Cardiac septum (tissue), 1 donor: ENCODE measurements at places on chromosomes 2 and 18.

DNA sequence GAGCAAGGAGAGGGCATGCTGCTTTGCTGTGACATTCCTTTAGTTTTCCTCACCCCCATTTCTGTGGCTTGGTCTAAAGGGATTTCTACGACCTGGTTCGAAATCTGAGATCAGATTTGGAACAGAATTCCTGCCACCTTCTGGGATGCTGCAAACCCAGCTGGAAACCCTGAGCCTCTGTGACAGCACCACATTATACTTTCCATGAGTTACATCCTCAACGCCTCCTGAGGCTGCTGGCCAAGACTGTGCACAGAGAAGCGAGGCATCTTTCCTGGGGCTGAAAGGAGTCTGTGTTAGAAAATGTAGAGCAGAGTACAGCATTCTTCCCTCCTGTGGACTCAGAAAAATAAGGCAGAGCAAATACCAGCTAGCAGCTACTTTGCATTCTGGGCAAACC, 138.1 kb upstream of the CHAC2 start:
- no peak for DNase-seq

DNA sequence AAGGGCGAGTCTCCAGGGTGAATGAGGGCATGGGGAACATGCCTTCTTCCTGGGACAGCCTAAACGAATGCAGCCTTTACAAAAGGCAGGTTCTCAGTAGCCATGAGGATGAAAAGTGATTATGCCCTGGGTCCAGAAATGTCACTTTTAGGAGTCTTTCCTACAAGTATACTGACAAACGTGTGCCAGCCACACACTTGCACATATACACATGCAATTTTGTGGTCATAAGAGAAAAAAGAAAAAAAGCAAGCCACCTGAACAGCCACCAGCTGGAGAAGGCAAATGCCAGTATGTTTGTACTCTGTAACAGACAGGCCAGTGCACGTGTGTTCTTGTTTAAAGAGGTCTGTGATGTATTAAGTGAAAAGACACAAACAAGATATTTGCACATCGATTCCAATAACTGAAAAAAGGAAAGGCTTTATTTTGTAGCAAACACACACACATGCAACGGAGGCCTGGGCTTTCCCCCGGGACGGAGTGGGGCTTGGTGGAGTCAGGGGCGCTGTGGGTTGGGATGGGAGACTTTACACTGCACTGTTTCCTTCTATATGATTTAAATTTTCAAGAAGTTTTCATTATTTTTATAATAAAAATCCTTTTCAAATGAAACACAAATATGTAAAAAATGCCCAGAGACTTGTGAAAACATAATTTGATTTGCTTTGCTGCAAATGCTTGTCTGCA, 108.4 kb downstream of the FAM210A start:
- DNase-seq: no peak

GRCh38 chr2:241063587-241063986, 38.5 kb downstream of the MTERF4 start:
- DNase-seq: no peak

- no peak for DNase-seq
Observed at GRCh38 chr2:122096761-122097160, 341.3 kb downstream of the TSN start.

DNA sequence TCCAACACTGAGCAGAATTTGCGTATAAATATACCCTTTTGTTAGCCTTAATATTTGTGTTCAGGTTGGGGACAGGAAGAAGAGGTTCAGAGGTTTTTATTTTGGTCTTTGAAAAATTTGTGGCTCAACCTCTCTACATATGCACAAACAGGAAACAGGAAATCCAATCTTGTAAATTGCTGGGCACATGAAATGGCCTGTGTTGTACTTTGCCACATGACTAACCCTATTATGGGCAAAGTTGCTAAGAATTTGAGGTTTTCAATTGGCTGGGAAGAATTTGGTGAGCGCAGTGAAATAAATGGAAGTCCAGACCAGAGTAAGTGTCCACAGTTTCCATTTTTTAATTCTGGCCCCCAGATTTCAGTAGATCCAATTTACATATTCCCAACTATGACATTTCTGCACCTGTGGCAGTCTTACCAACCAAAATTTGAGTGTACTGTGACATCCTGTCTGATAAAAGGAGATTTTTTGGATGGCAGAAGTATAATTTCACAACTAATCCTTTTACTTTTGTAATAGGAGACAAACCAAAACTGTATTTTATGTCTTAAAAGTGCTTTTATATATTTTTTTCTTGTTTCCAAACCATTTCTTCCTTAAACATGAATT, 63.6 kb downstream of the COX7A2L start:
- DNase-seq: no peak

DNA sequence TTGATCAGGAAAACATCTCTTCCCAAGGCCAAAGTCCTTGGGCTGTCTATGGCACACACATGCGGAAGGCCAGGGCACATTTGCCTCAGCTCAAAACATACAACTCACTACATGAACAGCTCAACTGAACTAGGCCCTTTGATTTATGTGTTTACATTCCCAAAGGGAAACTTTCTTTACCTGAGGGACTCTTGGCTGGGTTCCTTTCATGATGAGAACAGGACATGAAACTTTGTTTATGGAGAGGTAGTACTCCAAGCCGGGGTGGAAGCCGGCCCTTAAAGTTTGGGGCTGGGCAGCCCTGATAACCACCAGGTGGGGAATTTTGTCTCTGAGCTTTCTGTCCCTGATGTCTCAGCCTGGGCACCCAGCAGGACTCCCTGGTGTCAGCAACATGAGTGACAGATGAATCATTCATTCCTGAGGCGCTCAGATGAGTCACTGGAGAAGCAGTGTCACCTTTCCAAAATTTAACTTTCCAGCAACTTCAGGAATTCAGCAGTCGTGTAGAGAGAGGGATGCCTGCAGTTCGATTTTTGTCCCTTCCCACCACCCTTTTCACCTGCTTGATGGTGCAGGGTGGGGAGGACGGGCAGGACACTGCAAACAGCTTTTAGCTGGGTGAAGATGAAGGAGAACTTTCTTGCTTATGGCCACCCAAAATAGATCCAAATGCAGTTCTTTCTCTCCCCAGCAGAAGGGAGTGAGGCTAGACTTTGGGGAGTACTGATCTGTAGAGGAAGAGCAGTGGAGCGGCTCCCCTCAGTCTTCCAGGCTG, 331.6 kb downstream of the DYSF start:
- DNase-seq: no peak

DNA sequence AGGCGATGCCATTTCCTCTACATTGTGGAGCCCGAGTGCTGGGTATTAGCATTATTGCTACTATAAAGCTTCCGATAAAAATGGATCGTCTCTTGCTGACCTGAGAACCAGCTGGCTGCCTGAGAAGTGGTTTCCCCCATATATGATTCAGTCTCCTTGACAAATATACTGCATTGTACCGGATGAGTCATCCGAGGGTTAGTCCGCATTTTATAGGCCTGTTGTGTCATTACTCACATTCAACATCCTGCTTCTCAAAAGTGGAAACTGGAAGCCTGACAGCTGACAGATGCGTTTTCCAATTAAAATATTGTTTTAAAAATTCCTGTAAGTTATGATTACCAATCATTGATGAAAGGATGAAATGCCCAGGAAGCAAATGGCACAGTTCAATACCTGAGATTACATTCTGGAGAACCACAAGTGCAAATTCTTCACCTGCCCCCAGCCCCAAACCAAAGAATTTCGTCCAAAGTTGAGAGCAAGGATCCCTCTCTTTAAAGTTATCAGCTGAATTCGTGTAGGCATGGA, 65.7 kb downstream of the SPRED2 start:
- no peak for DNase-seq

DNA sequence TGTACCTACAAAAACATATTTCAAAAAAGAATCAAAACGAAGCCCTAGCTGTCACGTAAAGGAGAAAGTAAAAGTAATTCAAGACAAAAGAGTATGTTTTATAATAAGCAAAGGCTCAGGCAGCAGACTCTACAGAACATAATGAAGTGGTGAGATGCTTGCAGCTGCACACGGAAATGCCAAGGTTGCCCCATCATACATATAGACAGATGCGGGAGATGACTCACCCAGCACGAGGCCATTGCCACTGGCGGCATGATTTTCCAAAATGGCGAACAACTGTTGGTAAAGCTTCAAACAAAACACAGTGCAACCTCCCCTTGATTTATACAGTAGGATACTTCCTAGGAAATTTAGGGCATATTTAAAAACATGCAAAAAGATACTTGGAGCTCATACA, 26.0 kb upstream of the C1QL2 start:
- no peak for DNase-seq

DNA sequence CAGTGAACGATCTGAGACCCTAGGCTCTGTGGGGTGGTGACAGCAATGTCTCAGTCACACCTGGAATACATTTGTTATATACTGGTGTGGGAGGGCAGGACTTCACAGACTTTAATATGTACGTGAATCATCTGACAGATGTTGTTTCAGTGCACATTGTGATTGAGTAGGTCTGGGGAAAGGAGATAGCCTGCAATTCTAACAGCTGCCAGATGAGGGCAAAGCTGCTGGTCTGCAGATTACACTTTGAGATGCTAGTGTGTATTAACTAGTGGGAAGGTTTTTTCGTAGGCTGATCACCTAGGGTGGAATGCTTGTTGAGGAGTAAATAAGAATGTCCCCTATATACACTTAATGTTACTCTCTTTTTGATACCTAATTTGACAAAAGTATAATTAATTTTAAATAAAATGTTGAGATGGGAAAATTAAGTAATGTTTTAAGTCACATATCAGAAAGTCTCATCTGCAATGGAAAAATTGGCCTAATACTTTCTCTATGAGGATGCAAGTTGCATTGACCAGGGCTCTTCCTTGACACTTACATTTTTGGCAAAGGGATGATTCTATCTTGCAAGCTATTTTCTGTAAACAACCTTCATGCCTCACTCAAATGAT, 496.9 kb upstream of the HNMT start:
- DNase-seq: no peak

DNA sequence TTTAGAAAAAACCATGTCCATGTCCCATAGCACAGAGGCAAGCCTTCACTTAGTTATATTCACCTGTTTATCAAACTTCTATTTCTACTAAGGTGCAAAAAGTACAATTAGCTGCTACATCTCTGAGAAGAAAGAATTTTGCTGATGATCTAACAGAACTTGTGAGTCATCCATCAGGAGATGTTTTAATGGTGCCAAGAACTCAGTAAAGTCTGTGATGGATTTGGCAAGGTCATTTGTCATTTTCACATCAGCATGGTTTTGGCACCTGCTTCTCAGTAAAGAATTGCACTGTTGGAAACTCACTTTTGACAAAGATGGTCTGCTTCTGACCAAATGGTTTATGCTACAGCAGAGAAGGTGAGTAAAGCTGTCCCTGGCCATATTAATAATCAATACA, 195.7 kb upstream of the TMEFF2 start:
- DNase-seq: no peak

DNA sequence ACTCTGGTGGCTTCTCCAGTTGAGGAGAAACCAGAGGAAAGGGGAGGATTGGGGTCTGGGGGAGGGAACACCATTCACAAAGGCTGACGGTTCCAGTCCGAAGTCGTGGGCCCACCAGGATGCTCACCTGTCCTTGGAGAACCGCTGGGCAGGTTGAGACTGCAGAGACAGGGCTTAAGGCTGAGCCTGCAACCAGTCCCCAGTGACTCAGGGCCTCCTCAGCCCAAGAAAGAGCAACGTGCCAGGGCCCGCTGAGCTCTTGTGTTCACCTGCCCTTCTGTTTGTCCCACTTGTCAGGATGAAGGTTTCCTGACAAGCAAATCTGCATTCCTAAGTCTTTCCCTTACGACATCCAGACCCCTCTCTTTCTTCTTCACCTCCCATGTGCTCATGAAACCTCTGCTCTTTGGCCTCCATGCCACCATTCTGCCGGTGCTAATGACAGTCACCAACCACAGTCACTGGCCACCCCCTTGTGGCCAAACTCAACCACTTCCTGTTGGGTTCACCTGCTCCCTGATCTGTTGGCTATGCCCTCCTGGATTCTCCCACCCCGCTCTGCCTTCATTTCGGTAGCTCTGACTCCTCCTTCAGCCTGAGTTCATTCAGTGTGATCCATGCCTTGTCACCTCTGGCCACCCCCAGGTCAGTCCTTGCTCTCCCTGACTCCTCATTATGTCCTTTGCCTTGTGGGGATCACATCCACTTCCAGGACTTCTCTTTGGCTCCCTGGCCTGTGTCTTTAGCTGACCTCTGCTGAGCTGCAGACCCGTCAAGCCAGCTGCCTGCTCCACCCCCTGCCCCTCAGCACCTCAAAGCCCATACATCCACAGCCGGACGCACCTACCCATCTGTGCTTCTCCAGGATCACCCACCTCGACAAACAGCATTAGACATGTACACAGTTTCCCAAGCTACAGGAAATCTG, 17.6 kb downstream of the EMX1 start:
- DNase-seq: no peak
